Naive thymus-derived CD8-positive, alpha-beta T cell (primary cell): ENCODE measurements at places on chromosomes 16 and 17. TPM values are rescaled to one million over a fixed set of nuclear protein-coding genes. Genes with fewer than 3 reads are reported as not detected.

CHP2 gene
- polyA plus RNA-seq, result not detected

PDILT gene
- not detected for polyA plus RNA-seq

SLC38A8 gene
- not detected for polyA plus RNA-seq

LGALS9B gene
- not detected for polyA plus RNA-seq

SEPTIN12 gene
- not detected for polyA plus RNA-seq

TAT gene
- polyA plus RNA-seq, result not detected

PRDM7 gene
- polyA plus RNA-seq, result not detected

MIS12 gene
- 15.6 TPM for polyA plus RNA-seq

HBA2 gene
- not detected for polyA plus RNA-seq

RUNDC3A gene
- not detected for polyA plus RNA-seq

CA4 gene
- not detected for polyA plus RNA-seq

USH1G gene
- not detected for polyA plus RNA-seq

SSTR5 gene
- not detected for polyA plus RNA-seq

ARHGDIG gene
- not detected for polyA plus RNA-seq

KRT12 gene
- polyA plus RNA-seq, result not detected

GNG13 gene
- polyA plus RNA-seq, result not detected
